ENCODE measurements at places on chromosomes 3 and 15.

DNA sequence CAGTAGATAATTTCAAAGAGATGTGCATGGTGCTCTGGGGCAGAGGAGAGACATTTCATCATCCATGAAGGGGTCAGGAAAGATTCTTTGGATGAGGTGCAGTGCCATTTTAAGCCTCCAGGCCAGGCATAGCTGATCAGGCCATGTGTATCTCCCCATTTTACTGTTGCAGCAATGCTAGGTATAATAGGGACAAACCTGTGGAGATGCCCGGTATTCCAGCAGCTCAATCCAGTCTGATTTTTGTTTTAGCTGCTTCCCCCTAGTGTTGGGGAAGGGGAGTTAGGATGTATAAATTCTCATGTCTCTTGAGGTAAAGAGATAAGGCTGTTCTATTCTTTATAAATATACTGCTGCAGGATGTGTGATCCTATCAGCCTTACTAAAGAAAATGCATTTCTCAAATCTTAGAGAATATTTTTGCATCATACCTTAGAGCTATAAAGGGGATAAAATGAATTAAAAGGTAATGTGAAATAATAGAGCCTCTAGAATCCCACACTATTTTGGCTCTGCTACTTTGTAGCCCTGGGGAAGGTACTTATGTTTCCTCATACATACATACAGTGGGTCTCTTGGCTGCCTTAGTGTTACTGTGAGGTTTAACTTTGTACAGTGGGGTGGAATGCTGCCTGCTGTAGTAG, 5.2 kb downstream of the CDV3 start:
- DNase-seq = no peak

GRCh38 chr3:59116233-59116537, 66.4 kb upstream of the CFAP20DC start:
- DNase-seq = no peak

- no peak for DNase-seq
Measured at GRCh38 chr3:12179441-12179840, 20.7 kb upstream of the TIMP4 start.

- DNase-seq = no peak
Measured at GRCh38 chr3:39142067-39142466, 11.3 kb downstream of the CSRNP1 start.

GRCh38 chr15:94476686-94477085, 245.3 kb downstream of the MCTP2 start:
- no peak for DNase-seq

GRCh38 chr15:100903168-100903554, 16.0 kb upstream of the LRRK1 start:
- no peak for DNase-seq

- DNase-seq = no peak
Measured at GRCh38 chr3:24370352-24371090, 124.1 kb downstream of the THRB start.

GRCh38 chr15:60297047-60297446, 100.7 kb downstream of the ANXA2 start:
- DNase-seq = no peak

DNA sequence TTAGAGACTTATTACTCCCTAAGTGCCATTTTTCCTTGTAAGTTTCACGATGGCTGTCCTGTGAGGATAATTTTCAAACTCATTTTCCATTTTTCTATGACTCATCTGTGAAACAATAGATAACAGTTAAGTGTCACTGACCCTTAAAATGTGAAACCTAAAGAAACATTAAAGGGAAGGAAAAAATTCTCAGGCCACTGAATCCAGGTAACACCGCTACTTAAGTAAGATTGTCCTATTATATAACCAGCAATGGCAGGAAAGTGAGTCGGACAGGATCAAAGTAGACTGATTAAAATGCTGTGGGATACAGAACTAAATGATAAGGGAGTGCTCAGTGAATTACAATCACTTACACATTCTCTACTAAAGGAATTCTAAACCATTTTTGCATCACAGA, 12.4 kb downstream of the PLD1 start:
- no peak for DNase-seq

- DNase-seq = no peak
Measured at GRCh38 chr3:108406661-108407206, 103.7 kb downstream of the MYH15 start.
